ENCODE measurements at places on chromosomes 13 and 19.

- peak; percentile 78 for DNase-seq
Measured at GRCh38 chr19:16118489-16119033, 6.9 kb downstream of the RAB8A start.

DNA sequence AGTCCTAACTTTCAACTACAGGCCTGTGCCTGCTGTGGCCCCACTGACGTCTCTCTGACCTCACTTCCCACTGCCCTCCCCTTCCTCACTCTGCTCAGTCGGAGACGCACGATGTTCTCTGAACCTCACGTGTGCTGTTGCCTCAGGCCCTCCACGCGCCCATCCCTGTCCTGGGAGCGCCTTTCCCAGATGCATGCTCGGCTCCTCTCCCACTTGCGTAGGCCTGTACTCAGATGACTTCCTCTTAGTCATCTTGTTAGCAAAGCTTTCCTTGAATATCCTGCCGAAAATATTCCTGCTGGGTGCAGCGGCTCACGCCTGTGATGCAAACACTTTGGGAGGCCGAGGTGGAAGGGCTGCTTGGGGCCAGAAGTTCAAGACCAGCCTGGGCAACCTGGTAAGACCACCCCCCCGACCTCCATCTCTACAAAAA, 9.3 kb upstream of the SYT5 start:
- DNase-seq = no peak

- peak; percentile 45 for DNase-seq
Measured at GRCh38 chr19:45667620-45668341, at the start of gene GIPR. TSS of gene GIPR (plus strand) at chr19:45668221. CDS start at chr19:45669521, 1,300 bp downstream.

GRCh38 chr13:106187501-106188095, 347.9 kb downstream of the EFNB2 start:
- DNase-seq = no peak

- no peak for DNase-seq
Measured at GRCh38 chr13:95579303-95579702, 26.8 kb downstream of the CLDN10 start.

DNA sequence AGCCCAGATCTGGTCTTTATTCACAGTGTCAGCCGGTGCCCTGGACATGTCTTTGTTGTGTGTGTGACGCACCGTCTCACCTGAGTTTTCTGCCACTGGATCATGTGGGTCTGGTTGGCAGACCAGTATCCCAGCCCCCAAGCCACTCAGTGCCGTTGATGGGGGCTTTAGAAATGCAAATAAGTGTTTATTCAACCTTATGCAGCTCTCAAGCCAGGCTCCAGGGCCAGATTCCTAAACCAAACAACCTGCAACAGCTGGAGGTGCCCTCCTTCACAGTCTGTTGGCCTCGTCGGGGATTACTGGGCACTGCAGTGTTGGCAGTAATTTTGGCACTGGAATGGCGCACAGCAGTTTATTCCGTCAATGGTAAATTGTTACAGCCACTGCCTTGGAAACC, 21.6 kb downstream of the FAM124A start:
- DNase-seq = no peak

DNA sequence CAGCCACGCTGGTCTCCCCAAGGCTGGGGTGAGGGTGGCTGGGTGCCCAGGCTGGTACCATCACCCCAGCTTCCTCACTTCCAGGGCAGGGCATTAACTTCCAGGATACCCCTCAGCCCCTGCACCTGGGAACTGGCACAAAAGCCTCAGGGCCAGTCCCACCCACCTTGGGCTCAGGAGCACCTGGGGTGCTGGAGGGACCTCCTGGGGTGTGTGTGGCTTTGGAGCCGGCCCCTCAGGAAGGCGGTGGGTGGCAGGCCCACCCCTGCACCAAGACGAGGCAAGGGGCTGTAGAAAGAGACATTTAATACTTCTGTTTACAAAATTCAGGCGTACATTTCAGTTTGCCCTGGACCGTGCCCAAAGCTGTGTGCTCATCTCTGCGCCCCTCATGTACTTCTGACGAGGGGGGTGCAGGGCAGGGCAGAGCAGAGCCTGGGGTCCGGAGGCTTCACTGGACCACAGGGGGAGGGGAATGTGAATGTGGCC, 16.8 kb downstream of the MPND start:
- DNase-seq = no peak

DNA sequence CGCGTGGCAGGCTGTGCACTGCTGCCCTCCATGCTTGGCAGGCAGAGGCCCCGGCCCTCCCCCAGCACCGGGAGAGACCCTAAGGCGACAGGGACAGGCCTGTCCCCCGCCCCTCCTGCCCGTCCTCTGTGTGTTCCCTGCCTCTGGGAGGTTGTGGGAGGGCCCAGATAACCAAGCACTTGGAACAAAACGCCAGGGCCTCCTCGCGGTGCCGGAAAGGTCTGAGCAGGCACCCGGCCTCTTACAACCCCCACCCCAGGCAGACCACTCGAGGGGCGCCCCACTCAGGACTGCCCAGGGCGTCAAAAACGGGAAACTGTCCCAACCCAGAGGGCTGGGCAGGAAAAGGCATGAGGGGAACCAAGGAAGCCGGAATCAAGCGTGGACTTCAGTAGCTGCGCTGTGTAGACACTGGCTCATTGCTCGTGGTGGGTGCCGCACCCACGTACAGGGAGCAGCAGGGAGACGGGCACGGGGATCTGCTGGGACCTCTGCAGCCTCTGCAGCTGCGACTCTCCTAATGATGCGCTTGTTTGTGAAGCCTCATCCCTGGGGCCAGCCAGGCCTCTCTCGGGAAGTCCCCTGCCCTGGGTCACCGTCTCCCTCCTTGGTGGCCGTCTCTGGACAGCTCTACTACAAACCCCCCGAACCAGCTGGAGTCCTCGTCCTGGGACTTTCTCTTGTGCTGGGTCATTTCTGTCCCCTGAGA, 20.0 kb downstream of the GNA11 start:
- DNase-seq = no peak

- no peak for DNase-seq
Measured at GRCh38 chr13:78638216-78638615, 20.7 kb downstream of the OBI1 start.

DNA sequence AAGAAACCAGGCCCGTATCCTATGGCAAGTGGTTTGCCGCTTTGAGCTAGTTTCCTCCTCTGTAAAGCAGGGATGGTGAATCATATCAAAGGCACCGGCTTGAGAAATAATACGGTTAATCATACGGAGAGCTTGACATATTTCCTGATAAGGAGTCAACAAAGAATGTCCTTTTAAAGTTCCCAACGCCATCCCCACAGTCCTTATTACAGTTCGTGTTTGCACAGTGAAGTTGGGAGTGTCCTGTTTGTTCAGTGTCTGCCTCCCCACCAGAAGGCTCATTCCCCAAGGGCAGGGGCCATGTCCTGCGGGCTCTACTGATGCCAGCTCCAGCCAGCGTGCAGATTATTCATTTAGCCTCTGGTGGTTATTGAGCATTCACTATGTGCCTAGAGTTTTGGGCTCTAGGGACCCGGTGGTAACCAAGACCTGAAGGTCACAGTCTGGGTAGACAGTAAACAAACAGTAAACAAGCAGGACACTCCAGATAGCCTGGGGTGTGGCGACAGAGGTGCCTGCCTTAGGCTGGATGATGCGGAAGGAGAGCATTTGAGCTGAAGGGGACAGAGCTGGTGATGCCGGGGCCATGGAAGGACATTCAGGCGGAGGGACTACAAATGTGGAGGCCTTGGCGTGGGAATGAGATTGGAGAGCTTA, 6.3 kb downstream of the GRAMD1A start:
- no peak for DNase-seq

DNA sequence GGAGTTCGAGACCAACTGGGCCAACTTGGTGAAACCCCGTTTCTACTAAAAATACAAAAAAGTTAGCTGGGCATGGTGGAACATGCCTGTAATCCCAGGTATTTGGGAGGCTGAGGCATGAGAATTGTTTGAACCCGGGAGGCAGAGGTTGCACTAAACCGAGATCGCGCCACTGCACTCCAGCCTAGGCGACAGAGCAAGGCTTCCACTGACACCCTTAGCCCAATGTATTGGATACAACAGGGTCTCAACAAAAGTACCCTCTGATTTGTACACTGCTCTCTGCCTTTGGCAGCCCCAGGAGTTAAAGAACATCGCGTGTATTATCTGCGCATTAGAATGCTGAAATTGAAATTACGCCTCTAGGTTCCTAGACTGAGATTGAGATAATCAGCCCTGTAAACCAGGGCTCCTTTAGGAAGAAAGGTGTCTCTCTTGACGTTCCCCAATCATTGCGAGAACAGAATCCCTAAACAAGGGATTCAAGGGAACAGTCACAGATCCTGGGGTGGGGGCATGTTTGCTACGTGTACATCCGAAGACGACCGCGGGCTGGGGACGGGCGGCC, 21.9 kb downstream of the IPO5 start:
- no peak for DNase-seq

DNA sequence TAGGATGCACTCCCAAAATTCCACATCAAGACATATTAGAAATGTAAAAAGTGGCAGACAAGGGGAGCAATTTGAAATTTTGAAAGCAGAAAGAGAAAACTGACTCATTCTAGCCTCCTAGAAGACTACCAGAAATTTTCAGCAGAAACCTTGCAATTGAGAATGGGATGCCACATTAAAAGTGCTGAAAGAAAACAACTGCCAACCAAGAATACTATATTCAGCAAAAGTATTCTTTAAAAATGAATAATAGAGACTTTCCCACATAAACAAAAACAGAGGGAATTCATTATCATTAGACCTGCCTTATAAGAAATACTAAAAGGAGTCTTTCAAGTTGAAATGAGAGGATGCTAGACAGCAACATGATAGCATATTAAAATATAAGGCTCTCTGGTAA, 78.3 kb upstream of the HTR2A start:
- DNase-seq = no peak

DNA sequence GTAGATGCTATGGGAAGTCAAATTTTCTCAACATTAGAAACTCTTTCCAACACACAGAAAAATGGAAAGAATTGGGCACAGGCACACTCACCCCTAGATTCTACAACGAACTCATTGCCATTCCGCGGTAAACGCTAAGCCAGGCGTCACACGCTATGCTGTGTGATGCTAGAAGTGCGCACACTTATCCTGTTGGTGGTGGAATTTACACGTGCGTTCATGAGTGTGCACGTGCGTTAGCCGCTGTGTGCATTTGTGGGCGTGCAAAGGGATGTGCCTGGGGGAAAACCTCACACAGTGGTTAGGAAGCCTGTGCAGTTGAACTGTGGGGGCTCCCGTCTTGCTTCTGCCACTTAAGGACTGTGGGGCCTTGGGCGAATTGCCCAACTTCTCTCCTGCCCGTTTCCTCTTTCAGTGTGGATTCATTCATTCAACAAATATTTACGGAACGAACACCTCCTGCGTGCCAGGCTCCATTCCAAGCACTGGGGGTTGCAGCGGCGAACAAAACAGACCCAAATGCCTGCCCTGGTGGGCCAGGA, 7.7 kb downstream of the NFILZ start:
- no peak for DNase-seq

DNA sequence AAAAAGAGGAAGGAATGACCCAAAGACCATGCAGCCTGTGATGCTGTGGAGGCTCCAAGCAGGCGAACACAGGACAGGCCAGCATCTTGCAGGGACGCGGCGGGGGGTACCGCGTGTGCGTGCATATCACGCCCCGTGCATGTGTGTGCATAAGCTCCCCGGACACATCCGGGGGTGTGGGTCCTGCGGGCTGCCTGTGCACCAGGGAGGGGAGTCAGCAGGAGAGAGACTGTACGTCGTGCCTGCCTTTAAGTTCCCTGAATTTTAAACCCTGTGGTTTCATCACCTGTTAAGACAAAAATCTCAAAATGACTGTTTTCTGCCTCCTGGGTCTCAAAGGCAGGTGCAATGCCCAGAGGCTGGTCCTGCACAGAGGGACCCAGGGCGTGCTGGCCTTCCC, 16.6 kb downstream of the ADAT3 start:
- DNase-seq = no peak

- DNase-seq = no peak
Measured at GRCh38 chr13:36188441-36188840, 25.9 kb downstream of the SOHLH2 start.
